ENCODE measurements at places on chromosomes 6 and 20. TPM values are rescaled to one million over a fixed set of nuclear protein-coding genes. Genes with fewer than 3 reads are reported as not detected.

GRCh38 chr6:83860359-83860755, 868 bp downstream of the CYB5R4 start:
- no peak for DNase-seq

DNA sequence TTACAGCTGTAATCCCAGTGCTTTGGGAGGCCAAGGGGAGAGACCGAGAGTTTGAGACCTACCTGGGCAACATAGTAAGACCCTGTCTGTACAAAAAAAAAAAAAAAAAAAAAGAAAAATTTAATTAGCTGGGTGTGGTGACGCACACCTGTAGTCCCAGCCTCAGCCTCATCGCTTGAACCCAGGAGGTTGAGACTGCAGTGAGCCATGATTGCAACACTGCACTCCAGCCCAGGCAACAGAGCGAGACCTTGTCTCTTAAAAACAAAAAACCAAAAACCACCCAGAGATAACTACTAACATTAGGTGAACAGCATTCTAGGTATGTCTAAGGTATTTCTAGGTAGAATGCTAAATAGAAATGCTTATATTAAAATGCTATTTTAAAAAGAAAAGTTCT, 21.0 kb upstream of the PI16 start:
- no peak for DNase-seq

DNA sequence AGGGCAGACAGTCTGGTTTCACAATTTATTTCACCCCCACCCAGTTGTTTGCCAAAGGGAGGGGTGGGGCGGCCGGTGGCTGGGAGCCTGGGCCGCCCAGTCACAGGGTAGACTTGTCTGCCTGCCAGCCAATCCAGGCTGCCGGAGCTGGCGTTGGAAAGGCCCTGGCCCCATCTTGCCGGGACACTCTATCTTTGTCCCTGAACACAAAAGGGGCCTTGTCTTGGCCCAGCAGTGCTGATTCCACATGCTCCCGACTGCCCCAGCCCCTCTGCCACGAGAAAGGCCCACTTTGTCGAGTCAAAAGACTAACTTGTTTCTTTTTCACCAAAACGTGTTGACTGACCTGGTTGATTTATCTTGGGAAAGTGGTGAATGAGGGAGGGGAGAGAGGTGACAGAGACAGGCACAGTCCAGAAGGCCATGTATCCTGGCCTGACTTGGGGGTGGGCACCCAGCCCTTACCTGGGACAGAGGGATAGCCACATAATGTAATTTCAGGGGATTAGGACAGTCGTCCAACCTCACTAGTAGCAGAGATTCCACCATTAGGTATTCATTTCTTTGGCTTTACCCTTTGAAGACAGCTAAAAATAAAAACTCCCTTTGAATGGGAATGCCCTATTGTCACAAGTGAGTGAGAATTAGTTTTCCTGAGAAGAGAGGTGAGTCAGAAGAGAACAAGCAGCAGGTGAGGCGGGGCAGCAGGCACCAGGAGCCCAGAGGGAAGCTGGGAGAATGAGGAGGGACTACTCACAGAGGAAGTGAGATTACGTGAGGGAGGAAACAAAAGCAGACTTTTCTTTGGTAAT, 67.0 kb upstream of the SIRPA start:
- DNase-seq, result peak; percentile 79

DNA sequence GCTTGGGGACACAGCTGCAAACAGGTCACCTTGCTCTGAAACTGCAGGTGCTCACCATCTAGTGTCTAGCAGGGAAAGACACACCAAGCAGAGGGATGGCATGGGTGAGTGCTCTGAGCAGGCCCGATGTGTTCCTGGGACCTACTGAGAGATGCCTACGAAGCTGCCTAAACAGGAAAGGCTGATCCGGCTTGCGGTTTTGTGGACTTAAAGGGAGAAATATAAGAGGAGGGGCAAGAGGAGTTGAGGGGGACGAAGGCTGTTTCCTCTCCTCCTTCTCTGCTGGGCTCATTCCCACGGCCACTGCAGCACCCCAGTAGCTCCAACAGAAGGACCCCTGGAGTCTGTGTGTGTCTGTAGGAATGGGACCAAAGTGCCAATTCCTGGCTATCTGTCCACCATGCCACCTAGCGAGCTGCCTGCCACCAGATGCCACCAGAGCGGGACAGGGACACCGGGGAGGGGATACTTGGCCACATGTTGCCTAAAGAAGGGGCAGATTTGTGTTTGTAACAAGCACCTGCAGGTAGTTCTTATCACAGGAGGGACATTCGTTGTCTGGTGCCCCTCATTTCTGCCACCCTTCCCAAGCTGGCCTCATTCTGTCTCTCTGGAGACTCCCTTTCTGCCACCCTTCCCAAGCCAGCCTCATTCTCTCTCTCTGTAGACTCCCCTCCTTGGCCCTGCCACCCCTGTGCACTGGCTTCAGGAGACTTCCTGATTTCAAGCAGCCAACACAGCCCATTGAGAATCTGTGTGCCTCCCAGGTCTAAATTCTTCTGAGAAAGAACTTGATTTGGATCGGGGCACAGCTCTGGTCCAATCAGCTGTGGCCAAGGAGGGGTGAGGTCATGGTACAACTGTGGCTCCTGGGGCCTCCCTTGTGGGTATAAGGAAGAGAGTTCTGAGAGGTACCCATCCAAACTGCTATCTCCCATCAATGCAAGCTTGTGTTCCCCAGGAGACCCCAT, 221.8 kb downstream of the ANKRD60 start:
- DNase-seq, result no peak

GRCh38 chr20:38167851-38168760, 3.0 kb upstream of the TGM2 start:
- peak; percentile 96 for DNase-seq

- no peak for DNase-seq
Observed at GRCh38 chr20:38180781-38181180, 15.7 kb upstream of the TGM2 start.

DNA sequence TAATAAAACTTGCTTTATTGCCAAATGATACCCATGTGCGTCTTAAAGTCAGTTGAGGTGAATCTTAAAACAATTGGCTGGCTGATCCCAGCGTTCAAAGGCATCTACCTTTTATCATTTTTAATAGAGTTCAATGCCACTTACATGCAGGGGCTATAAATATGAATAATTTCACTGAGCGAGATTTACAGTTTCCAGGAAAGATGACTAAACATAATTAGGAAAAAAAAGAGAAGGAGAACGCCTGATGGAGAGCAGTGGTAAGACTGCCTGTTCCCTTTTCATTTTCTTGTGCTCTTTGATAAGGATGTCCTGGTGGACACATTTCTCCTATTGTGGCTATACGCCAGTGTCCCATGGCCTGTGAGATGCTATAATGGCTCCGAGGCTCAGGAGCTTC, 139.9 kb upstream of the SLC22A23 start:
- DNase-seq, result no peak

DNA sequence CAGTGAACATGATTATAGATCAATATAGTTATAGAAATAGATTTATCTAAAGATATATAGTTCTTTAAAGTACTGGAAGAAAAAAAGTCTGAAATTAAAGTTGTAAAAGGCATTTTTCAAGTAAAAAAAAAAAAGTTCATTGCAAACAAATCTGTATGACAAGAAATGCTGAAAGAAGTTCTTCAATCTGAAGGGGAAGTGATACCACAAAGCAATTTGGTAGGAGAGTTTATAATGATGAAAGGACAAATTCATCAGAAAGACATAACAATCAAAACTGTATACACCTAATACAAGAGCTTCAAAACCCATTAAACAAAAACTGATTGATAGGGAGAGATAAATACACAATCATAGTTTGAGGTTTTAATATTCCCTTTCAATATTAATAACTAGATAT, 14.1 kb downstream of the HUS1B start:
- DNase-seq, result no peak

DNA sequence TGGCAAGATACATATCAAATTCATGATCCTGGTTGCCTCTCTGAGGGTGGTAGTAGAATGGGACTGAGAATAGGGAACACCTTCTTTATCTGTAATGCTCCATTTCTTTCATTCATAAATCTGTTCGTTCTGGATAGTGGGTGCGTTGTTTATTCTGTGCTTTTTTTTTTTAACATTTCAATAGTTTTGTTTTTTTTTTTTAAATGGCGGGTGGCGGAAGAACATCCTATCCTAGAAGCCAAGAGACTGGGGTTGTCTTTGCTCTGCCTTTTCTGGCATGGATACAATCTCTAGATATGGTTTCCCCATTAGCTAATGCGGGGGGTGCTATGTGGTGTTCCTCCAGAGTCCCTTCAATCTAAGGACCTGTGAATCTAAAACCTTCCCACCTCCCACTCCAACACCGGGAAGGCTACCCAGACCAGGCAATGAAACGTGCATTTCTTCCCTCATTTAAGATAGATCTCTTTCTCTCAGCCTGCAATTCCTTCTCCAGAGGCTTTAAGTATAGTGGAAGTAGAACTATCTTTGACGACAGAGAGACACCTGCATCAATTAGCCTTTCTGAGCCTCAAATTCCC, 883 bp upstream of the CCDC28A start:
- DNase-seq, result no peak

The CGA gene
- total RNA-seq, result 0.52 TPM

The ZGPAT gene
- total RNA-seq, result 11.9 TPM

The CD93 gene
- 35.7 TPM for total RNA-seq

The OPRM1 gene
- total RNA-seq, result not detected

The HLA-DRA gene
- total RNA-seq, result 93.5 TPM

The FAM83B gene
- total RNA-seq, result 19.6 TPM

The SEL1L2 gene
- total RNA-seq, result not detected

The MYL9 gene
- 558 TPM for total RNA-seq

Measured in right atrium auricular region (tissue), 2 donors.